ENCODE measurements at places on chromosomes 5 and 9.

DNA sequence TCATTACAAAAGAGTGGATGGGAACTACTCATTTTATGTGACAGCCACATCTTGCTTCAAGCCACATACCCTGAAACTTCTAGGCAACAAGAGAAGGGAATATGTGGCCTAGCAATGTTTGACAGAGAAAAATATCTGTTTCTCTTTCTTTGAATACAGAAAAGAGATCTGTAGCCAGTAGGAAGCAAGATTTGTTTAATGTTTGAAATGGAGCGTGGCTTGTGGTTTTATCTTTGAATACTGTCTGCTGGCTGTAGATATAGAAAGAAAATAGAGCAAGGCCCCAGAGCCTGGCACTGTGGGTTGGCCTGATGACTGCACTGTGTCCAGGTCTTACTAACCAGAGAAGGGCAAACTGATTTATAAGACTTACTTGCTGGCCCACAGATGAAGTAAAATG, 133.8 kb downstream of the ARHGEF28 start:
- no peak for DNase-seq

DNA sequence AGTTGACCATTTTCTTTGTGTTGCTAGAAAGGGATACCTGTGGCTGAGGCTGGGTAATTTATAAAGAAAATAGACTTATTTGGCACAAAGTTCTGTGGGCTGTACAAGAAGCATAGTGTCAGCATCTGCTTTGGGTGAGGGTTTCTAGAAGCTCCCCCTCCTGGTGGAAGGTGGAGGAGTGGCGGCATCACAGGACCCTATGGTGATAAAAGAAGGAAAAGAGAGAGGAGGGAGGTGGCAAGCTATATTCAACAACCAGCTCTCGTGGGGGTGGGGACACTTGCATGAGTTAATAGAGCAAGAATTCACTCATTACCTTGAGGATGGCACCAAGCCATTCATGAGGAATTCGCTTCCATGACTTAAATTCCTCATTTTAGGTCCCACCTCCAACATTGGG, 2041.4 kb upstream of the CDH9 start:
- no peak for DNase-seq

GRCh38 chr5:148928141-148928540, 101.7 kb downstream of the ADRB2 start:
- DNase-seq: no peak

DNA sequence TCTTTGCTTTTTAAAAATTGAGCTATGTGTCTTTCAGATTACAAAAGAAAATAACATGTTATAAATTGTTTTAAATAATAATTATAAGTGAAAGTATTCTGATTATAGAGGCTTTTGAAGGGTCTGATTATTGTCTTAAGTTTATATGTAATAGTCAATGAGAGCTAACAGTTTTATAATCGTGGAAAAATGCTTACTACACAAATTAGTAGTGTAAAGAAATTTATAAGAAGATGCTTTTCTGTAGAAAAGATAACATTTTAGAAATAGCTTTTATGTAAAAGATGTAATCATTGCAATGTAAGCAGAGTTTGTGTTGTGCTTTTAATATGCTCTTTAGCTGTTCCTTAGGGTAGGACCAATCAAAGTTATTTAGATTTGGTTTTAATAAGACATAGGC, 18.6 kb downstream of the RBM27 start:
- DNase-seq: no peak

GRCh38 chr5:33240558-33240957, 200.2 kb upstream of the TARS1 start:
- DNase-seq: no peak

- no peak for DNase-seq
These were observed 51.9 kb downstream of the LMX1B start for GRCh38 chr9:126665644-126666035.

GRCh38 chr5:20248118-20248517, 260.1 kb upstream of the CDH18 start:
- DNase-seq: no peak

- DNase-seq: no peak
These were observed 52.1 kb upstream of the EXOC3 start for GRCh38 chr5:390623-391491.

GRCh38 chr9:105911104-105911911, 217.0 kb downstream of the TMEM38B start:
- DNase-seq: no peak

DNA sequence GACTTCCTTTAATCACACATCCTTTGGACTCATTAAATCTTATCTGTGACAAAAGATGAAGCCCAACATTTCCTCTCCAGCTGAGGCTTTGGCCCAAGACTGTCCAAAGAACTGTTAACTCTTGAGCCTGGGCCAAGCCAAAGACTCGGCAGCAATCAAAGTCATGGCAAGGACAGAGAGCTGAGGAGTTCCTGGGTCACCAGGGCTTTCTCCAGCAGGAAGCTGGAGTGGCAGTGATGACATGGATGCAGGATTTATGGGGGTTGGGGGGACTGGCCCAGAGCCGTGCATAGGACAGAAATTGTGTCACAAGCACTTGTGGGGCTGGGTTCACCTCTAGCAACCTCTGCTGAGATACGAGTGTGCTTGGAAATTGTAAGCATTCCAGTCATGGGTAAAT, 440.3 kb downstream of the PLK2 start:
- DNase-seq: peak; percentile 63

DNA sequence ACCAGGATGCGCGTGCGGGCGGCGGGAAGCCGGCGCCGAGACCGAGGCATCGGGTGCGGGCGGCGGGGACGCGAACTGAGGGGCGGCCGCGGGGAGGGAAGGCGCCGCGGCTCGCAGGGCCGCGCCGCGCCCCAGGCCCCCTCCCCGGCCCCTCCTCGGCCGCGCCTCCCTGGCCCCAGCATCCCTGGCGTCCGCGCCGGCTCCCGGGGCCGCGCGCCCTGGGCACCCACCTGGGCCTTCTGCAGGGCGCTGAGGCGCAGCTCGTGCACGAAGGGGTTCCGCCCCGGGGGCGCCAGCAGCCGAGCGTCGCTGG, 324 bp downstream of the LPCAT1 start:
- no peak for DNase-seq

DNA sequence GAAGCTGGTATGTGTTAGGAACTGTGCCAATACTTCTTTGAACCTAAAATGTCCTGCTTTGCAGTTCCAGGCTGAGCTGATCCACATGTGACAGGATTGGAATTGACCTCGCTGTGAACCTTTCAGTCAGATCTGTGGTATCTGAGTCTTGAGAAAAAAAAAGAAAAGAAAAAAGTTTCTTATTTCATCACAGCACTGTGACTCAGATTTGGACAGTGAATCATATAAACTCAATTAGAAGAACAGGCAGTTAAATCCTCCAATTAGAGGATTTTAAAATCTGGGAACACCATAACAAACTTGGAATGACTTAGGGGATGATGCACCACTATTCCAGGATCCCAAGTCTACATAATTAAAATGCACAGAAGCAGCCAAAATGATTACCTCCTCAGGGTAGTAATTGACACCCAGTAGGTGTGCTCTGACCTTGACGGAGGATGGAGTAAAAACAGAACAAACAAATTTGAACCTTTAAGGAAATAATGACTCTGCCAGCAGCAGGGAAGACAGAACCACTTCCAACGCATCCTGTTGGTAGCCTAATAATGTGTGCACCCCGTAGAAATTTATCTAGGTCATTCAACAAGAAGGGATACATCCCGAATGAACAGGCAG, 57.8 kb upstream of the RAI14 start:
- DNase-seq: no peak

GRCh38 chr9:88739373-88739772, 204.4 kb downstream of the NXNL2 start:
- DNase-seq: no peak

DNA sequence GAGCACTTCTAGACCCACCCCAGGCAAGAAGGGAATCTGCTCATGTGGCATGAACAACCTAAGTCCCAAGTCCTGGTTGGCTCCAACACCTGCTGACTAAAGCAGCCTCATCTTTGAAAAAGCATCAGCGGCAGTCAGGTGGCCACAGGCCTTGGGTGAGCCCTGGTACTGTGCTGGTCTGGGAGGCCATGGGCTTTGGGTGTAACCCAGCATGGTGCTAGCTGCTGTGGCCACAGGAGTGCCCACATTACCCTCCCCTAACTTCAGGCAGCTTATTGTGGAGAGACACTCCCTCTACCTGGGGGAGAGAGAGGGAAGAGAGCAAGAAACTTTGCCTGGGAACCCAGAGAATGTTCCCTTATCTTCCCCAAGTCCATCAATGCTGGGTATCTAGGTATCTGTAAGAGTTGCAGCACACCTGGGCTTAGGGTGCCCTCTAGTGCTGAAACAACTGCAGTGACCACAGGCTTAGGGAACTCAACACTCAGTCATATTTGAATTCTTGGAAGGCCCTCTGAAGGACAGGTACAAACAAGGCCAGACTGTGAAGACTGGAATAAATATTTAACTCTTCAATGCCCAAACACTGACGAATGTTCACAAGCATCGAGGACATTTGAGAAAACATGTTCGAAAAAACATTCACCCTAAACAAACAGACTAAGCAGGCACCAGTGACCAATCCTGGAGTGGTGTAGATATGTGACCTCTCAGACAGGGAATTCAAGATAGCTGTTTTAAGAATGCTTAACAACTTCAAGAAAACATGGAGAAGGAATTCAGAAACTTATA, 69.9 kb upstream of the OR2K2 start:
- no peak for DNase-seq

- DNase-seq: no peak
These were observed 85.5 kb downstream of the DCP2 start for GRCh38 chr5:113061846-113062780.

DNA sequence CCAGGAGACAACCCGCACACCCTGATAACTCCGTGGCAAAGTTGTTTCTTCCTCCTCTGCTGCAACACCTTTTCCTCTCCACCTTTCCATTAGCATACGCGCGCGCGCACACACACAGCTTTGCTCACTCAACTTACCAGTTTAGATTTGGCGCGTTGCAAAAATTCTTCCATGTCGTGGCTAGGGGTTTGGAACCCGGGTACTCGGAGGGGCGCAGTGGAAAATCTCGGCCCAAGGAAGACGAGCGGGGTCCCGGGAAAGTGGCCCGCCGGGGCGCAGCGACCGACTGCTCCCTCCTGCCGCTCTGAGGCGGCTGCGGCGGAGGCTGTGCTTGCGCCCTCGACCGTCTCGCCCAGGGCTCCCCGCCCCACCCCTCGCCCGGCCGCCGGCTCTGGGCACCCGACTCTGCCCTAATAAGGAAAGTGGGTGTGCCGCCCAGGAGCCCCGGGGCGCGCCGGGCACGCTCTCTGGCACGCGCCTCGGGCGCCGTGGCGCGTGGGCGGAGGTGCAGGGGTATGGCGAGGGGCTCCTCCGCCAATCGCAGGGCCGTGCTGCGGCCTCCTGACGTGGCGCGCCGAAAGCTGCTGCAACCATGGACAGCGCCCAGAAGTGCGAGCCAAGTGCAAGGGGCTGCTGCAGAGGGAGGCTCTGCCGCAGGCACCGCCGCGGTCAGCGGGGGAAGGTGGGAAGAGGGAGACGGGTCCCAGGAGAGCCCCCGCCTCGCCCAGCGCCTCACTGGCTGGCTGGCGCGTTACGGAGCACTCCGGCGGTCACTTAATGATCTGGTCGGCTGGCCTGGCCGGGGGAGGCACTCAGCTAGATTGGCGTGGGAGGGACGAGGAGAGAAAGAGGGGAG, at the start of gene PRUNE2:
PRUNE2 (minus strand) TSS at position 324 of the 856 bp plus-strand sequence; CDS start at position 173, 151 bp downstream.
- peak; percentile 73 for DNase-seq

- DNase-seq: peak; percentile 87
These were observed 533 bp downstream of the ARSB start for GRCh38 chr5:78984439-78985115.

DNA sequence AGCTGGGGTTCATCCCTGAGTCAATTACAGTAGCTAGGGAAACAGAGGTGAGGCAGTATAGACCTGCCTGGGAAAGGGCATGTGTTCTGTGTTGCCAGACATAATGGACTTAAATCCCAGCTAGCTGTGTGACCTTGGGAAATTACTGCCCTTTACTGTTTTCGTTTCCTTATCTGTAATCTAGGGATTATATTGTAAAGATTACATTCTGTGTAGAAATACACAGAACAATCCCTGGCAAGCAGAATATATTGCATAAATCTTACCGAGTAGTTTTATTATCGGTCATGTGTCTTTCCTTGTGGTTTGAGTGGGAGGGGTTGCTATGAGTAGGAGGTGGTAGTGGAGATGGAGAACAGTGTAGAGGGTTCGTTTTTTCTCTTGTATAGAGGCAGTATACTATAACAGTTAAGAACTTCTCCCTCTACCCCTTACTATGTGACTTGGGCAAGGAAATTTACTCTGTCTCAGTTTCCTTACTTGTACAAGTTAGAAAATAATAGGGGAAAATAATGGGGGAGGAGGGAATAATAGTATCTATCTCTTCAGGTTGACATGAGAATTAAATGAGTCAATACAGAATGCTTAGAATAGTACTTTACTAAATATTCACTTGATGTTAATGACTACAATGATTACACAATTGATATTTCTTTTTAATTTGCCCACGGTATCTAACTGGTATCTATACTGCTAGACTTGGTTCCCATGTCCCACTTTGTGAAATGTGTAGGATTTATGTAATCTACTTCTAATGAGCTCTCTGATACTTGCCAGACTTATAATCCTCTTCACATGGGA, 7.1 kb upstream of the DMXL1 start:
- no peak for DNase-seq

Data from right lung (tissue), 10 donors.